ENCODE measurements at places on chromosomes 2 and 18.

DNA sequence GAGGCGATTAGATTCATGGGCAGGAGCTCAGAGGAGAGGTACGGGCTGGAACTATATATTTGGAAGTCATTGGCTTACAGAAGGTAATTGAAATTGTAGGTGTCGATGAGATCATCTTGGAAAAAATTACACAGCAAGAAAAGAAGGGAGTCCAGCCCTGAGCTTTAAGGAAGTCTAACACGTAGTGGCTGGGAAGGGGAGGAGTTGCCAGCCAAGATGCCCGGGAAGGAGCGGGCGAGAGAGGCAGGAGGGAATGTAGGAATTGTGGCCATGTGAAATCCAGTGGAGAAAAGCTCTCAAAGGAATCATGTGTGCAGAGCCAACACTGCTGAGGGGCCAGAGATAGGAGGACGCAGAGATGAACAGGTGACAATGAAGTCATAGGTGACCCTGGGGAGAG lies 25.6 kb upstream of the SCYGR1 start:
- no peak for DNase-seq

- no peak for DNase-seq
Measured at GRCh38 chr2:691821-692761, 14.9 kb upstream of the TMEM18 start.

- DNase-seq, result no peak
Measured at GRCh38 chr2:130337735-130338325, 4.9 kb upstream of the IMP4 start.

DNA sequence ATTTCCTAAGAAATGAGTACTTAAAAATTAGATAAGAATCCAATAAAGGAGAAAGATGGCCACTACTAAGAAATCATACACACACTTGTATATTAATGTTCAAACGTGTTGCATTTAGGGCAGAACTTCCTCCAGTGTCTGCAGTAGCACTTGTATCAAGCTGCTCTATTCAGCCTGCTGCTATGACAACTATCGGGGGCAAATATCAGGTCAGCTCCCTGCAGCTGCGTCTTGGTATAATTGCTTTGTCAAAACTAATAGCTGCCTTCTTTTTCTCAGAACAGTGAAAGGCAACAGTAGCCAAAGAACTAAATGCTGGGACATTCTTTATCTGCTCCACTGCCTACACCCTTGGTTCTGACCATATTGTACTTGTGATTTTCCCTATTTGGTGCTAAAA lies 300.7 kb downstream of the NOL4 start:
- DNase-seq, result no peak

DNA sequence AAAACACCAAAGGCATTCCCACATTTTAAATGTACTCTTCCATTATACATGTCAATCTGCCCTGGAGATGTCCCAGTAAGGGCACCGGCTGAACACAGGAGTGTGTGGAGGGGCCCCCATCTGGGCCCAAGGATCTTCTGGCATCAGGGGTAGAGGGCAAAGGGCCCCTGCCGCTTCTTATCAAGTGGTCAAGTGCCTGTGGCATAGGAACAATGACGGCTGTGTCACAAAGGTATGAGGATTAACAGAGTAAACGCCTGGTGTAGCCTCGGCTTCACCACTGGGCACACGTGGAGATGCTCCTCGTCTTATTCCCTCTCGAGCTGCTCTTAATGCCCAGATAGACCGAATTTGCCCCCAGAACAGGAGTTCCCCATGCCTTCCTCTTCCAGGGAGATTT lies 169.7 kb upstream of the GLI2 start:
- DNase-seq, result no peak

- no peak for DNase-seq
Measured at GRCh38 chr18:50313031-50313607, 25.6 kb upstream of the CXXC1 start.

- DNase-seq, result no peak
Measured at GRCh38 chr2:88896971-88897370, 205.5 kb downstream of the RPIA start.

GRCh38 chr2:231514951-231515297 lies 15.3 kb downstream of the NMUR1 start:
- no peak for DNase-seq

- no peak for DNase-seq
Measured at GRCh38 chr2:100143286-100143685, 896 bp upstream of the AFF3 start.

DNA sequence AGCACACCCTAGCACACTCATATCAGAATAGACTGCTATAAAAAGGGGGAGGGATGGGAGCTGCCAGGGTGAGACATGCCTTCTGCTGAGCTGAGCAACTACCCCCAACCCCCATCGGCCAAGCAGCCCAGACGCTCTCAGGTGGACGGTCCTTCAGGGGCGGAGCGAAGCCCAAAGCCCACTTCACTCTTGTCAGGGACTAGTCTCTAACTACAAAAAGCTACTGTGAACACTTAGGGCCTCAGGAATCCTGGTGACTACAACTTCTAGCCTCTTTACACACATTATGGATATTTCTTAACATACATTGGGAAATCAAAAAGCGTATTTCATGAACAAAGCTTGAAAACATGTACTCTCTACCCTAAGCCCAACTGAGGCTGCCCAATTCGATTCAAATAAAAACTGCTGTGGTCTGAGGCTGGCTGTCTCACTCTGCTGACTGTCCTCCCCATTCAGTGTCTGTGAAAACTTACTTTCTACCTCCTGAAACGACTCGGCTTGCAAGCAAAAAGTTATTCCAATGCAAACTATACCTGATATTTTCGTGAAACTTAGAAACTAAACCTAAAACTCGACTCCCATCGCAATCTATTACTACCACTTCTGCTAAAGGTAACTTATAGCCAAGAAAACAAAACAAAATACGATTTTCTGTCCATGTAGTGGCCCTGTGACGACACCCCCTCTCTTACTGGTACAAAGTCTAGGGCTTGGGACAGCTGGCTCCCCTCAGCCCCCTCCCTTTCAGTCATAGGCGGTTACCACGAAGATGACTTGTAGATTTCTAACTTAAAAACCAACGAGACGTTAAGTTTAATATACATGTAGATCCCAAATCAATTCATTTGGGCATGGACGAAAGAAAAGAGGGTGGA lies 1.2 kb downstream of the SERTAD2 start:
- no peak for DNase-seq

DNA sequence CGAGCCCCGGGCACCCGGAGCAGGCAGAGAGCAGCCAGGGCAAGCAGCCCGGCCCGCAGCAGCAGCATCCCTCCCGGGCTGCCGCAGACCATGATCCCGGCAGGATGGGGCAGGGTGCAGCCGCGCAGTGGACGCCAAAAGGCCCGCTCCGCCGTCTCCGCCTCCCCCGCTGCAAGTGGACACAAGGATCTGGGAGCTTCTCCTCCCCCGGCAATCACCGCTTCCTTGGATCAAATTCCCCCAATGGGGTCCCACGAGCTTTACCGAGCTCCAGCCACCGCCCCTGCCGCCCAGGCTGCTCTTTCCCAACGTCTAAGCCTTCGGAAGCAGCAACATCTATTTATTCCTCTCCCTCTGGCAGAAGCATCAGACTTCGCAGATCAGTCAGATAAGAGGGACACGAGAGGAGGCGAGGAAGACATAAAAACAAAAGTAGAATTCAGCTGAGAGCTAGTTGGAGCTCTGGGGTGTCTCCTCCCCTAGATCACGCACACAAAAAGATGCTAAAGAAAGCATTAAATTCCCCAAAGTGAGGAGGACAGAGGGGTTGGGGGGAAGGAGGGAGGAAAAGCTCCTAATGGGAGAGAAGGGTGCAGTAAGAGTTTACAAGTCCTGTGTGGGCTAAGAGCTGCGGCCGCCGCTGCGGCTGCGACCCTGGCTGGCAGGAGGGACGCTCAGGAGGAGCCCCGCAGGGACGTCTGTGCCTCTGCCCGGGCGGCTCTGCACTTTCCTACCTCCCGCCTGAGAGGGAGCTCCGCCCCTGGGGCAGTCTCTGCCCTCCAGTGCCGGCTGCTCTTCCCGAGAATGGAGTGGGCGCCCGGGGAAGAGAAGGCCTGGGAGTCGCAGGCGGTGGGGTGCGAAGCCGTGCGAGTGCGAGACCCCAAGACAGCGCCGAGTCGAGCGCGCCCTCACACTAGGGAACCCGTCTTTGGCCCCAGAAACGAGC lies at the start of gene FRZB:
Gene FRZB, minus strand, starts transcription at position 177 of the 946 bp plus-strand sequence. Its CDS starts 85 bp downstream, at position 92.
- DNase-seq, result no peak

GRCh38 chr2:118665784-118666529 lies 181.5 kb downstream of the EN1 start:
- no peak for DNase-seq

GRCh38 chr18:30265190-30265589 lies 777.4 kb downstream of the DSC3 start:
- DNase-seq, result no peak

DNA sequence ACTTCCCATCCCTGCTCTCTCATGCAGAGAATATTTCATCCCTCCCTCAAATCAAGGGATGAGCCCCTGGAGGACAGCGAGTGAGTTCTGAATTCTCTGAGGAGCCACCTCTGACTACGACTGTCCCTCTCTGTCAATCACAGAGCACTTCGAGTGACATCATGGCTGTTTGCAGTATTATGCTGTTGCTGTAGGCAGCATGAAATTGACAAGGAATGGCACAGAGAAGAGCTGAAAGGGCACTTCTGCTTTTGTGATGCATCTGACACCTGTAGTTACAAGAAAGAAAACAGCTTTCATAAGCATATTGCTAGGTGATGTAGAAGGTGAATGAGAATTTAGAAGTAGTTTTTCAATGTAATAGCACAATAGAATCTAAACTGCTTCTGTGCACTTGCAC lies 166.9 kb downstream of the ARHGAP15 start:
- no peak for DNase-seq

DNA sequence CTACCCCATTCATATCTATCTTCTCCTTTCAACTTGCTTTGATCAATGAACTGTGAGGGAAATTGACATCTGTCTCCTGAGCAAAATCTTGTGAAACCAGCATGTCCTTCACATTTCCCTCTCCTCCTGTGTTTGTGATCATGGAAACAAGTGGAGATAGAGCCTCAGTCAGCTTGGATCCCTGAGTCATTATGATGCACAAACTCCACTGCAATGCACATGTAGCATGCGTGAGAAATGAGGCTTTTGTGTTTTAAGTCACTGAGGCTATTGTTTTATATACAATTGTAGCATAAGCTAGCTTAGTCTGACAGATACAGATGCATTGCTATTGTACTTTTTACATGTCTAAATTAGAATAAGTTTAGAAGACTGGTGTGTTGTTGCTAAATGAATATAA lies 85.2 kb upstream of the HNMT start:
- DNase-seq, result no peak

Measured in stimulated activated CD8-positive, alpha-beta memory T cell treated with anti-CD3 and anti-CD28 coated beads, Interleukin-4, amount 100 ng/mL, for 1 hour (primary cell).